ENCODE measurements at places on chromosomes 4 and X. TPM values are rescaled to one million over a fixed set of nuclear protein-coding genes. Genes with fewer than 3 reads are reported as not detected.

Gene PLXNA3
- 59.4 TPM for total RNA-seq

DNA sequence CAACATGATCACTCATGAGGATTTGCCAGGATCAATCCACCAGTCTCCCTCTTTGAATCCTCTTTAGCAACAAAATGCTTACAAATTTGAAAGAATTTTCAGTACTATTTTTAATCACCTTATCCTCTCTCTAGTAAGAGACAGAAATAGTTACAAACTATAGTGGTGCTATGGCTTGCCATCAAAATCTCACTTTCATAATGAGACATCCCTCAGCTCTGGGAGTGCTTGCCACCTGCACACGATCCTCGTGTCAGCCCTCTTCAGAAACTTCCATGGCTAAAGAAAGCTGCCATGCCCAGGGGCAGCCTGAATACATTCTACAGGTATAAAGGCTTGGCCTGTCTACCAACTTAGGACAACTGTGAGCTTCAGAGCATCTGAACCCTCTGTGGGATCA is 5.1 kb upstream of the DHX15 start:
- no peaks in the 10 kb centered on the region for H3K4me1 ChIP-seq
- no peaks in the 10 kb centered on the region for H3K36me3 ChIP-seq
- no peaks in the 10 kb centered on the region for H3K27me3 ChIP-seq
- no peak overlapping the region for H3K4me3 ChIP-seq

DNA sequence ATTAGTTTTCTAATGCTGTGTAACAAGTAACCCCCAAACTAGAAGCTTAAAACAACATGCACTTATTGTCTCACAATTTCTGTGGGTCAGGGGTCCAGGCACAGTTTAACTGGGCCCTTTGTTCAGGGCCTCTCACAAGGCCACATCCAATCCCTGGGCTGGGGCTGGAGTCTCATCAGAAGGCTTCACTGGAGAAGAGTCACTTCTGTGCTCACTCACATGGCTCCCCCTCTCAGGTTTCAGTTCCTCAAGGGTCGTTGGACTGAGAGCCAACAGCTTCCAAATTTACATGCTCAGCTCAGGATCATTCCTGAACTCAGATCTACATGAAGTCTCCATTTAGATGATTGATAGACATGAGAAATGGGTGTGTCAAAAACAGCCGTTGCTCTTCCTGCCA is 77.1 kb downstream of the EVC start:
- no peaks in the 10 kb centered on the region for H3K36me3 ChIP-seq
- H3K4me1 ChIP-seq, result no peaks in the 10 kb centered on the region
- no peak for DNase-seq

- no peaks in the 10 kb centered on the region for H3K36me3 ChIP-seq
- H3K27ac ChIP-seq, result no peak overlapping the region
- H3K4me3 ChIP-seq, result no peak overlapping the region
- H3K4me1 ChIP-seq, result no peaks in the 10 kb centered on the region
- peak; percentile 67 for DNase-seq
These were observed 3.5 kb upstream of the IQSEC2 start for GRCh38 chrX:53284684-53285447.

DNA sequence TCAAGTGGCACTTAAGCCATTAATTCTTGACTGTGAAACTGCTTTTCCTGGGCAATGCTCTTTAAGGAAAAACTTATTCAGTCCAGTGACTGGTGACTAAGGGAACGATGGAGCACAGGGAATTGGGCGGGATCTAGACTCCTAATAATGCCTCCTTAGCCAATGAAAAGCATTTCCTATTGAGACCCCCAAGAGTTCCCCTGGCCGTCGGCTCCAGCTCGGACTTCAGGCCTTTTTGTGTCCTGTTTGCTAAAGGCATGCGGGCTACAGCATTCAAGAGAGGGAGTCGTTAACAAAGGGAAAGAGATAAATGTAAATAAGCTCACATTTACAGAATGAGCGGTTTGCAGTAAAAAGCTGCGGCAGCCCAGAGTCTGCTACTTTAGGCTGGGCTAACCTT is at the start of gene LPAR4:
Gene LPAR4, plus strand, starts transcription at position 232 of the 400 bp plus-strand sequence. CDS start 7,150 bp downstream, outside the sequence.
- no peaks in the 10 kb centered on the region for H3K27me3 ChIP-seq
- H3K4me3 ChIP-seq, result peak within 1 kb of the TSS; percentile 64
- no peaks in the 10 kb centered on the region for H3K4me1 ChIP-seq
- H3K36me3 ChIP-seq, result no peaks in the 10 kb centered on the region
- peak; percentile 40 for DNase-seq

DNA sequence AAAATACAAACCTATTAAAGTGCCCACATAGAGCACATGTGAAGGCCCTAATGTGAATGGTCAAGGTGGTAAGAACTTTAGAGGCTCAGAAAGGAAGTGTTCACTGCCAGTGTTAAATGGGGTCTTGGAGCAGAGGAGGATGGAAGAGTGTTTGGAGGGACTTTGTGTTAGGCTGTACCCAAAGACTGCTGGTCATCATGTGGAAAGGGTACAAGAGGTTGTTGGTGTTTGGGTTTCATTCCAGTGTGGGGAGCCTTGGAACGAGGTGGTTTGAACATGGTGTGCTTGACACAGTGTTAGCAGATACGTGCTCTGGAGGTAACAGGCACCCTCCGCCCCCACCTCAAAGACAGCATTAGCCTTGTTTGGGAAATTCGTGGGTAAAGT is 73.1 kb downstream of the RAPGEF2 start:
- H3K36me3 ChIP-seq, result no peaks in the 10 kb centered on the region
- no peaks in the 10 kb centered on the region for H3K27me3 ChIP-seq
- peaks cover 7% of the 10 kb centered on the region for H3K4me1 ChIP-seq
- DNase-seq, result no peak
- H3K4me3 ChIP-seq, result no peak overlapping the region
- H3K27ac ChIP-seq, result no peak overlapping the region

- H3K36me3 ChIP-seq, result no peaks in the 10 kb centered on the region
- H3K27me3 ChIP-seq, result no peaks in the 10 kb centered on the region
- no peak overlapping the region for H3K4me3 ChIP-seq
These were observed 298.3 kb downstream of the EVC2 start for GRCh38 chr4:5409972-5410618.

- H3K4me1 ChIP-seq, result no peaks in the 10 kb centered on the region
- no peaks in the 10 kb centered on the region for H3K27me3 ChIP-seq
- H3K36me3 ChIP-seq, result no peaks in the 10 kb centered on the region
- no peak overlapping the region for H3K27ac ChIP-seq
- DNase-seq, result no peak
These were observed 432.8 kb upstream of the FMR1 start for GRCh38 chrX:147478899-147479298.

DNA sequence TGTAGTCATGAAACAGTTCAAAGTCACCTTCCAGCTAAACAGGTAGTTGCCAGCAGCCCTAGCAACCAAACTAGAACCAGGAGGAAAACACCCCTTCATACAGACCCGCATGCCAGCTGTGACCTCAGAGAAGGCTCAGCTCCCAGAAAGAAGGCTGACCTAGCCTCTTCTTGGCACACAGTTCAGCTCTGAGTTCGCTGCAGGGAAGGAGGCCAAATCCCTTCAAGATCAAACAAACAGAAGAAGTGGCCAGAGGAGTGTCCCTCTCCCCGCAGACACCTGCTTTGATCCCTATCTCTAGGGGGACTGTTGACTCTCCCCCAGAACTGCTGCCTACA is 56.0 kb downstream of the HADH start:
- H3K27ac ChIP-seq, result no peak overlapping the region
- no peaks in the 10 kb centered on the region for H3K27me3 ChIP-seq
- no peak overlapping the region for H3K4me3 ChIP-seq

DNA sequence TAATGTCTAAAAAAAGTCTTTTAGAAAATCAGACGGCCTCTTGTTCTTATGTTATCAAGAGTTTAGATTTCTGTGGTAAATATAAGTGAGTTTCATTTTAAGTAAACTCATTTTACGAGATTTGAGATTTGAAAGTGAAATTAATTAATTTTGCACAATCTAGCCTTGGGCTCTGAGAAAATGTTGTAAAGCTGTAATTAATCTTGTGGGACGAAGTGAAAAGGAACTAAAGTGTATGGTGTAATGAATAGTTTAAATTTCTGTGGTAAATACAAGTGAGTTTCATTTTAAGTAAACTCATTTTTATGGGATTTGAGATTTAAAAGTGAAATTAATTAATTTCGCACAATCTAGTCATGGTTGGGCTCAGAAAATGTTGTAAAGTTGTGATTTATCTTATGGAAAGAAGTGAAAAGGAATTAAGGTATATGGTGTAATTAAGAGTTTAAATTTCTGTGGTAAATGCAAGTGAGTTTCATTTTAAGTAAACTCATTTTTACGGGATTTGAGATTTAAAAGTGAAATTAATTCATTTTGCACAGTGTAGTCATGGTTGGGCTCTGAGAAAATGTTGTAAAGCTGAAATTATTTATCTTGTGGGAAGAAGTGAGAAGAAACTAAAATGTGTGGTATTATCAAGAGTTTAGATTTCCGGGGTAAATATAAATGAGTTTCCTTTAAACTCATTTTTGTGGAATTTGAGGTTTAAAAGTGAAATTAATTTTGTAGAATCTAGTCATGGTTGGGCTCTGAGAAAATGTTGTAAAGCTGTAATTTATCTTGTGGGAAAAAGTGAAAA is 1.6 kb downstream of the SCML1 start:
- H3K4me3 ChIP-seq, result peak overlapping the region; percentile 72
- no peaks in the 10 kb centered on the region for H3K36me3 ChIP-seq
- H3K27me3 ChIP-seq, result no peaks in the 10 kb centered on the region

DNA sequence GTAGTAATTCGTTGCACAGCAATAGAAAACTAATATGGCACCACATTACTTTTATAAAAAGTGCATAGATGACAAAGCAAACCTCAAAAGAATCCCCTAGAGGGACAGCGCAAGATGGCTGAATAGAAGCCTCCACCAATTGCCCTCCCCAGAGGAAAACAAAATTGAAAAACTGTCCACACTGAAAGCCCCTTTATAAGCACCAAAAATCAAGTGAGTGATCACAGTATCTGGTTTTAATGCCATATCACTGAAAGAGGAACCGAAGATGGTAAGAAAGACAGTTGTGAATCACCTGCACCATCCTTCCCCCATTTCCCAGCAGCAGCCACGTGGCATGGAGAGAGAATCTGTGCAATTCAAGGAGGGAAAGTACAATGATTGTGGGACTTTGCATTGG is 522.2 kb downstream of the GLUD2 start:
- no peak for DNase-seq
- H3K4me3 ChIP-seq, result no peak overlapping the region
- no peaks in the 10 kb centered on the region for H3K4me1 ChIP-seq
- H3K27ac ChIP-seq, result no peak overlapping the region
- H3K27me3 ChIP-seq, result no peaks in the 10 kb centered on the region
- H3K36me3 ChIP-seq, result no peaks in the 10 kb centered on the region

DNA sequence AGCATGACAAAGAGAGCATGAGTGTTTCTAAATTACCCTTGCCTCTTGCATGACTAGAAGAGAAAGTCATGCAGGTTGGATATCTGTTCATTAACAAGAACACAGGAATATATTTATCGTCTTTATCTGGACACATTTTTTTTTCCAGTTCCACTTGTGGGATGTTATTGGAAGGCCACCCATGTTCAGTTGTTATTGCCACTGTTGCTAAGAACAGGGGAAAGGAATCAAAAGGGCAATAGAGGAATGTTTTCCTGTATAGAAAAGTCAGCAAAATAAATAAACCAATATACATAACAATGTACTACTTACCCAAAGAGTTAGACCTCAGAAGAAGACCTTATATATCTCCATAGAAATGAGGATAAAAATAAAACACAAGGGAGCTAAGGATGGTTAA is 270.1 kb downstream of the QDPR start:
- H3K27me3 ChIP-seq, result no peaks in the 10 kb centered on the region
- H3K27ac ChIP-seq, result no peak overlapping the region
- DNase-seq, result no peak
- no peak overlapping the region for H3K4me3 ChIP-seq
- H3K4me1 ChIP-seq, result no peaks in the 10 kb centered on the region
- H3K36me3 ChIP-seq, result no peaks in the 10 kb centered on the region

DNA sequence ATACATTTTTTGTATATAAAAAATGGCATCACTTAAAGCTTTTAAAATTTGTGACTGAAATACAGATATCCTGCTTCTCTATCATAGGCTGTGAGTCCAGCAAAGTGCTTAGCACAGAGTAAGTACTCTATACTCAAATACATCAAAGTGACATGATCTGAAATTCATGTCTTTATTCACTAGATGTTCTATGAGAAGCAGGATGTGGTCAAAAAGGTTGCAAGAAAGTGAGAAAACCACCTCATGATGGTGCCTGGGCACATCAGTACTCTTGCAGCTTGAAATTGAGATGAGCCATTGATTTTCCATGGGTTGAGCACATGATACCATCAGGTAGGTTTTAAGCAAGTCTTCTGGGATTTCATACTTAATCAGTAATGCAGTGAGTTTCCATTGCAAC is 20.4 kb upstream of the SFRP2 start:
- no peak overlapping the region for H3K4me3 ChIP-seq
- H3K27ac ChIP-seq, result no peak overlapping the region
- H3K36me3 ChIP-seq, result no peaks in the 10 kb centered on the region
- no peak for DNase-seq
- no peaks in the 10 kb centered on the region for H3K4me1 ChIP-seq

DNA sequence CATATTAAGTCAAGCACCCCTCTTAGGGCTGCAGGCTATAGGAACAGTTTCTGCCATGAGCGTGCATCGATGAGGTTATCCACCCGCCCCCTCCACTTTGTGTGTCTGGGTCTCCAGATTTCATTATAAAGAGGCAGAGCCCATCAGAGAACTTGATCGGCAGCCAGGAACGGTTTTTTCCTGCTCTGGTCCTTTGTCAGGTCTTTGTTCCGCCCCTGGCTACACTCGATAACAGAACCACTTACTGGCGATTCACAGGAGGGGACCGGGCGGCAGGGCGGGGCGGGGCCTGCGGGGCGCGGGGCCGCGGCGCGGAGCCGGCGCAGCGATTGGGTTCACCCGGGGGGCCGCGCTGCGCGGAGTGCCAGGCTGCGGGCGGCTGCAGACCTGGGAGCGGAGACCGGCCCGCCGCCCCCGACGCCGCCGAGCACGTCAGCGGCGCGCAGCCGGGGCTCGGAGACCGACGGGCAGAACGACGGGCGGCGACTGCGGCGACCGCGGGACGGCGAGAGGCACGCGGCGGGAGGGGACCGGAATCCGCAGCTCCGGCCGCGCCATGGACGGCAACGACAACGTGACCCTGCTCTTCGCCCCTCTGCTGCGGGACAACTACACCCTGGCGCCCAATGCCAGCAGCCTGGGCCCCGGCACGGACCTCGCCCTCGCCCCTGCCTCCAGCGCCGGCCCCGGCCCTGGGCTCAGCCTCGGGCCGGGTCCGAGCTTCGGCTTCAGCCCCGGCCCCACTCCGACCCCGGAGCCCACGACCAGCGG is at the start of gene SLC10A4:
Gene SLC10A4, plus strand, starts transcription at position 338 of the 771 bp plus-strand sequence. Its CDS starts 219 bp downstream, at position 557.
- peak within 1 kb of the TSS; percentile 63 for H3K4me3 ChIP-seq
- H3K36me3 ChIP-seq, result no peaks in the 10 kb centered on the region
- H3K4me1 ChIP-seq, result no peaks in the 10 kb centered on the region
- DNase-seq, result no peak

Gene TBX22
- total RNA-seq, result not detected

DNA sequence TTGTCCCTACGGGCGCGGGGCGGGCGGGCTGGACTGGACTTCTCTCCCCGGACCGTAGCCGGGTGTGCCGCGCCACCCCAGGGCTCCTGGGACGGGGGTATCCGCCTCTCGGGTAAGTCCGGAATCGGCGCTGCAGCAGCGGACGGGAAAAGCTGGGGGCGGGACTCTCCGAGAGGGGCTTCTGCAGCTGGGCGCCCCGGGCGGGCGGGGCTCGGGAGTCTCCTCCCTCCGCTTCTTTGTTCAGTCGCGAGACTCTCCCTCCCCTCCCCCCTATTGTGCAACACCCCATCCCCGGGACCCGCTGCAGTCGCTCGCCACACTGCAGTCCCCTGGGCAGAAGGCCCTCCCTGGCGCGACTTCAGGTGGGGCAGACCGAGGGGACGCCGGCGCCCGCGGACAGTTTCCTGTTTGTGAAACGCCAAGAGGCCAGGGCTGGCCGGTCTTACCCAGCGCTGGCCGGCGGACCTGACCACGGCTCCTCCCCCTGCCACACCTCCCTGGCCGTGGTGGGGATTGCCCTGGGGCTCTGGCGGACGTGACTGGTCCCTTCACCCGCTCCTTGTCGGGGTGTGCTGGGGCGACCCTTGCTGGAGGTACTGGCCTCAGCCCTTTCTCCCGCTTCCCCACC is 966 bp downstream of the CCNG2 start:
- no peaks in the 10 kb centered on the region for H3K27me3 ChIP-seq
- peaks cover 4% of the 10 kb centered on the region for H3K36me3 ChIP-seq
- H3K4me3 ChIP-seq, result peak overlapping the region; percentile 82
- peak overlapping the region; percentile 84 for H3K27ac ChIP-seq

Data from aorta (tissue), 5 donors.